ENCODE measurements at places on chromosomes 3 and 15.

DNA sequence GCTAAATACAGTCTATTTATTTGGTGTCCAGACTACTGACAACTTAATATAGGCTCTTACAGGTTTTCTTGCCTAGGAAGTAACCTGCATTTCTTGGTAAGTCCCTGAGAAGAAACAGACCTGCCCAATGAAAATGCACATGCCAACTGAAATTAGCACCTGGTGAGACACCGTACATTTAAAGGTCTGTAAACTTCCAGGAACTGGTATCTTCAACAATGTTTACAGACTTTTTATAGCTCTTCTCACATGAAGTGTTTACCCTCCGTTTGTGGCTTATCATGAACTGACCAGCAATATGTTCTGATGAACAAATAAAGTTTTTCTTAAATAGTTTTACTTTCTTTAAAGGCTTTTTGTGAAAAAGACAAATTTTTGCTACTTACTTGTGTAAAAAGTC, 93.3 kb downstream of the PCCB start:
- no peak for DNase-seq

DNA sequence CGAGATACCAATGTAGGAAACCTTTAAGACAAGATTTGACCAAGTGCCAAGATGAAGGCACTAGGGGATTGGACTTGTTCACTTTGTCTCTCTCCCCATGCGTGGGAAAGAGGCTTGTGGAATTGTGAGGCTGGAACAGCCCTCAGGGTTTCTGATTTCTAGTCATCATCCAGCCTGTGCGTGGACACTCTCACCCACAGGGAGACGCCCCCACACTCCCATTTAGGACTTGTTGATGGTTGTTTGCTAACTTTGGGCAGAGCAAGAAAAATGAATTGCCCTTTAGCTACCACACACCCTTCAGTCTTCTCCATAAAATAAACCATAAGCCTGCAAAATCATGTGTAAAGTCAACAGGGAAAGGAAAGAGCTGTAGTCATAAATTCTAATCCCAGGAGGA, 18.4 kb downstream of the ACKR2 start:
- no peak for DNase-seq

DNA sequence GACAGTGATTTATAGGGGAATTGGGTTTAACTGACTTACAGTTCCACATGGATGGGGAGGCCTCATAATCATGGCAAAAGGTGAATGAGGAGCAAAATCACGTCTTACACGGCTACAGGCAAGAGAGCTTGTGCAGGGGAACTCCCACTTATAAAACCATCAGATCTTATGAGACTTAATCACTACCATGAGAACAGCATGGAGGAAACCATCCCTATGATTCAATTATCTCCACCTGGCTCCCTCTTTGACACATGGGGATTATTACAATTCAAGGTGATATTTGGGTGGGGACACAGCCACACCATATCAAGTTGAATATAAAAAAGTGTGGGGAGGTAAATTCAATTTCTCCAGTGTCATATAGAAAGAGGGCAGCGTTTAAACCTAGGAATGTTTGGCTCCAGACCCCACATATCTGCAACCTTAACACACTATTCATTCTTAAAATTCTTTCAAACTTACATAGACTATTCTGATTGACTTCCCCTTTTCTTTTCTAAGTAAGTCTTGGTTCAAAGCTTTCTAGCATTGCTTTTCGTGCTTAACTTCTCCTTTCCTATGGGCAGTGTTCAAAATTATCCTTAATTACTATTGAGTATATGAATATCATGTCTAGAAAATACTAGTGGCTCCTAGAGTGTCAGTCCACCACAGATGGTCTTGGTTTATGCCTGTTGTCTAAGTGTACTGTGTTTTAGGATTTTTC, 446.7 kb upstream of the GBE1 start:
- DNase-seq = no peak

DNA sequence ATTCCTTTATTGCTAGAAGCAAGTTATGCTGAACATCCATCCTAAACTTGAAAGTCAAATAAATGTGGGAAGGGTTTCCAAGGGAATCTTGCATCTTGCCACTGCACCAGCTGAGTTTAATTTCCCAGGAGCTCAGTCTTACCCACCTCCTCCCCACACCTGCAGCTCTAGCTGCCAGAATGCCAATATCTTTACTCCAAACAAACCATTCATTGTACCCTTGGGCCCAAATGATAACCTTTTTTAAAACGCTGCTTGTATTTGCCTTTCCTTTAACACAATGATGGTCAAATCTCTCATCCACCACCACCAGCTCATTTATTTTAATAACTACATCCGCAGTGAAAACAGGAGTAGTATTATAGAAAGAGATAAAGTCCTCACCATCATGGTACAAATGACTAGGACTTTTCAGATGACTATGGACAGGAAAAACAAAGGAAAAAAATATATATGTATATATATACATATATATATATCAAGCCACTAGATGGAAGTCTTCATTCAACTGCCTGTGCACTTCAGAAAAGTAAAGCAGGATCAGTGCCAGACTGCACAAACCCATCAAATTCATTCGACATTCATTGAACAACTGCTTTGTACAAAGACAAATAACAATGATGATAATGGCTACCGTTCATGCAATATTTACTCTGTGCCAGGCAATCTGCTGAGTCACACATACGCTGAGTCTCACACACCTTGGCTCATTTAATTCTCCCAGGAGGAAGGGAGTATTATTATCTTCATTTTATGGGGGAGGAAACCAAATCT, 44.0 kb downstream of the BFSP2 start:
- DNase-seq = no peak

GRCh38 chr3:170711786-170712185, 125.9 kb upstream of the SLC7A14 start:
- DNase-seq = no peak

GRCh38 chr15:94119923-94120775, 111.2 kb upstream of the MCTP2 start:
- peak; percentile 61 for DNase-seq

DNA sequence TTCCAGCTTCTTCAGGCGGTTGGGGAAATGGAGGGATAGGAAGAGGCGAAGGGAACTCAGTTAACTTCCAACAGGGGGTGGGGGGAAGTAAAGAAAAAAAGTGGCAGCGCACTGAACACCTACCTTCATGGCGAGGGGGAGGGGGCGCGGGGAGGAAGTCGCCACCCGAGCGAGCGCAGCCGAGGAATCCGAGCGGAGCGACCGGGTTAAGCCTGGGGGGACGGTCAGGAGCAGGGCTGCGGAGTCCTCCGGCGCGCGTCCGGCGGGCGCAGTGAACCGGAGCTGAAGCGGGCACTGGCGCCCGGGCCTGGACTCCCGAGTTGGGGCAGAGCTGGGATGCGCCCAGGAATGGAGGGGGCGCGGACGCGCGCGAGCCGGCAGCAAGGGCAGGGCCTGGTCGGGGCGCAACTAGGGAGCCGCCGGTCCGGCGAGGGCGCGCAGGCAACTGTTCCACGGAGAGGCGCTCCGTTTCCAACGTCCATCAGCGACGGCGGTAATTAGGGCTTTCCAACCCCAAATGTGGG, at the start of gene WNT5A:
Gene WNT5A, minus strand, starts transcription at position 450 of the 524 bp plus-strand sequence. Its CDS starts 321 bp downstream, at position 129.
- DNase-seq = peak; percentile 44

- no peak for DNase-seq
These were observed 590.3 kb upstream of the SGO1 start for GRCh38 chr3:20776286-20776685.

- DNase-seq = no peak
These were observed 55.4 kb downstream of the LRCH3 start for GRCh38 chr3:197846491-197846890.

- no peak for DNase-seq
These were observed 110.2 kb downstream of the ADCY5 start for GRCh38 chr3:123338620-123339061.

GRCh38 chr3:157672061-157672460, 168.8 kb upstream of the VEPH1 start:
- DNase-seq = no peak

- no peak for DNase-seq
These were observed 70.6 kb downstream of the GAP43 start for GRCh38 chr3:115693868-115694267.

DNA sequence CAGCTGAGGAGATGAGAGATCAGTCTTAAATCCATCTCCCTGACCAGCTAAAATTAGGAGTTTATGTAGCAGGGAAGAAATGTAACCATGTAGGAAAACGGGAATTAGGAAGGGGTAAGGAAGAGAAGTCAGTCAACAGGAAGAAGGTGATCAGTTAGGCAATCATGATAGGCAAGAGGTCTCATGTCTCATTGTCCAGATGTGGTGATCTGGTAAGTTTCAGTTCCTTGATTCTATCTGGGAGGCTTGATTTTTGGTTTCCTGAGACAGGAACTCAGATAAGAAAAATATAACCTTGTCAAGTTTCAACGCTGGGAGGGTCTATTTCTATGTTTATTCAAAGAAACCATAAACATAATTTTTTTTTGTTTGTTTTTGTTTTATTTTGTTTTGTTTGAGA, 40.3 kb upstream of the TBC1D5 start:
- DNase-seq = no peak

DNA sequence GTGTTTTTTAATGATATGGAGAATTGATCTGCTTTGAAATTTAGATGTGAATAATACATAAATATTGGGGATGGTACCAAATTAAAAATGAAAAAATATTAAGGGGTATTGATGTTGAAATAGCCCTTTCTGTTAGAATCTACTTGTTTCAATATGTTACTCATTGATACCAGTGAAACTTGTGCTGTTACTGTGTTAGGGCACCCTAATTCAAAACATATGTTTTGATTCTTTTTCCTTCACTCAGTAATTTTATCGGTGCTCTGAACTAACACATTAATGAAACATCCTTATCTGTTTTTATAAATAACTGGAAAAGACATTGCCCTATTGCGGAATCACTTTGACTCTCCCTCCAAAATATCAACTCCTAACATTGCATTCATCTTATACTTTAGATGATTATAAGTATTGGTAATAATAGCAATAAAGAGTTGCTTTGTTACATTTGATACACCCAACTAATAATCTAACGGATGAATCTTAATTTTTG, 52.0 kb upstream of the CCNB2 start:
- no peak for DNase-seq

- DNase-seq = no peak
These were observed 47.0 kb downstream of the OSBPL10 start for GRCh38 chr3:31934018-31934417.

DNA sequence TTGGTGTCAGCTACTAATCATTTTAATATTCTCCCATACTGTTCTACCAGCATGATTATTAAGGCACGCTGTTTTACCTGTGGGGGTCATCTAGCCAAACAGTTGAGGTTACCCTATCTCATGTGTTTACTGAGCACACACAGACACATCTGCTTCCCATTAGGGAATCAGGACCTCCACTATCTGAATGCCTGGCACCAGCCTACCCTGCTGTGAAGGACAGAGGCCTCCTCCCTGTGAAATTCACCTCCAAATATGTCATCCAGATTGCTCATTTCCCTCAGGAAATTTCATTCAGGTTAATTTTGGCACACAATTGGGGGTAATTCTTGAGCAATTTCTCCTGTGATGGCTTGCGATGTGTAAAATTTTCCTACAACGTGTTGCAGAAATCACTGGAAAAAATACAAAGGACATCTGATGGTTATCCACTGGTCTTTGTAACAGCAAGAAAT, 155.6 kb upstream of the NR2E3 start:
- no peak for DNase-seq

GRCh38 chr15:66094331-66094730, 159.2 kb downstream of the MEGF11 start:
- DNase-seq = no peak

DNA sequence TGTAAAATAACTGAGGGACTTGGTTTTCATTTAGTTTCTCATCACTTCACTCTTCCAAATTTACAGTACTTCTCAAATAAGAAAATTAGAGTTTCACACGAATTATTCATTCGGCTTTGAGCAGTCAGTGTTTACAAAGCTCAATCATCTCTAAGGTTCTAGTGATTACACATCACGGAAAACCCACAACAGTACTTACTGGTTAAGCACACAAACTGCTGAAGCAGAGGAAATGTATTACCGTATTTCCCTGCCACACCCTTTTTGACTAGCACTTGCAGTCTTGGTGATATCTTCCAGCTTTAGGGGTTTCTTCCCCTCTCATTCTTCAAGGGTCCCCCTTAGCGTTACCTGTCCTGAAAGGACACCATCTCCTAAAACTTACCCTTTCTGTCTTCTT, 164.8 kb upstream of the CDIN1 start:
- DNase-seq = no peak

GRCh38 chr3:124269619-124270018, 277.7 kb upstream of the ROPN1 start:
- no peak for DNase-seq

DNA sequence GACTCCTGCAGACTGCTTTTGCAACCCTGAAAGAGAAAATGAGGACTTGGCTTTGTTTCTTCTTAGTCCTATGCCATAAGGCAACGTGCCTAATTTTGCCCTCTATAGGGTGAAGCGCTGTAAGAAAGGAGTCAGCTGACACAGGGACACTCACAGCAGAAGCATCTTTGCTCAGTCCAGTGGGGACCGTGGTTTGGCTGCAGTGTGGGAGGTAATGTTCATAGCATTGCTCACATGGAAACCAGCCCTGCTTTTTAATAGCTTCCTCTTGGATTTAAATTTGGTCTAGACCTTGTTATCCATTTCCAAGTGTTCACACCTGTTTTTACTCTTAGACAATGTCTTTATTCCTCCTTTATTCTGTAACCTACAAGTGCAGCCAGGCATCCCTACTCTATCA, 1032.1 kb downstream of the NTRK3 start:
- DNase-seq = no peak

GRCh38 chr3:43994657-43995546, 246.8 kb upstream of the TOPAZ1 start:
- DNase-seq = peak; percentile 69

DNA sequence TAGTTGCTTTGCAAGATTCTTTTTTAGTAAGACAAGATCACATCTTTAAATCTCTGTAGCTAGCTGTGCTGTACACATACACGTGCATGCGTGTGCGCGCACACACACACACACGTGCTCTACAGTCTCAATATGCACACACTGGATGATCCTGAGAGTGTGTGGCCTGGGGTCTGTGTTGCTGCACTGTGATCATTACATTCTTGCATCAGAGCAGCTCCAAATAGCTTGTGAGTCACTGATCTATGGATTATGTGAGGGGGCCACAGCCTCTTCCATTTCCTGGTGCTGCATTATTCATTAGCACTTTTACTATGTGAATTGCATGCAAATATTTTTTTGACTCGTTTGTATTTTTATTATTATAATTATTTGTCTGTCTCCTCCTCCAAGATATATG, 34.6 kb downstream of the MCTP2 start:
- DNase-seq = no peak

- DNase-seq = no peak
These were observed 7.4 kb downstream of the GLB1 start for GRCh38 chr3:33089515-33089914.

DNA sequence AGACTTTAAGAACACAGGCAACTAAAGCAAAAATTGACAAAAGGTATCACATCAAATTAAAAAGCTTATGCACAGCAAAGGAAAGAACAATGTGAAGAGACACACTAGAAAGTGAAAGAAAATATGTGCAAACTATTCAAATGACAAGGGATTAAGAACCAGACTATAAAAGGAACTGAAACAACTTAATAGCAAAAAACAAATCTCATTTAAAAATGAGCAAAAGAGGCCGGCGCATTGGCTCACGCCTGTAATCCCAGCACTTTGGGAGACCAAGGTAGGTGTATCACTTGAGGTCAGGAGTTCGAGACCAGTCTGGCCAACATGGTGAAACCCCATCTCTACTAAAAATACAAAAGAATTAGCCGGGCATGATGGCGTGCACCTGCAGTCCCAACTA, 14.4 kb downstream of the NGLY1 start:
- no peak for DNase-seq
